ENCODE measurements at places on chromosomes 2 and 18.
A peak's percentile ranks its signal among the peaks of the same experiment; 100 is the strongest.

- no peak for DNase-seq
Observed at GRCh38 chr2:210913461-210913860, 357.1 kb downstream of the CPS1 start.

DNA sequence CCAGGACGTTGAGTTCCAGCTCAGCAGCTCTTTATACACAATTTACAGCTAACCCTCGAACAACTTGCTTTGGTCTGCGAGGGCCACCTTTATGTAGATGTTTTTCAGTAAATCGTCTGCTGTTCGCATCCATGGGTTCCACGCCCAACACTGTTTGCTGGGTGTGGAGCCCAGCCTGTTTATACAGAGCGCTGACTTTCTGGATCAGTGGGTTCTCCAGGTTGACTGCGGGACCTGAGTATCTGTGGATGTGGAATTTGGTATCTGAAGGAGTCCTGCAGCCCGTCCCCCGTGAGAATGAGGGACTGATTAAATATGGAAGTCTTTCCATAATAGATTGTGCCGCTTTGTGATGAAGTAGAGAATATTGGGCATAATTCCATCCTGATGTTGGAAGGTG is 2.9 kb downstream of the CTDP1 start:
- no peak for DNase-seq

GRCh38 chr2:156447761-156448160 is 11.6 kb downstream of the GPD2 start:
- DNase-seq = no peak

- no peak for DNase-seq
Observed at GRCh38 chr2:102041351-102041750, 49.6 kb downstream of the IL1R2 start.

DNA sequence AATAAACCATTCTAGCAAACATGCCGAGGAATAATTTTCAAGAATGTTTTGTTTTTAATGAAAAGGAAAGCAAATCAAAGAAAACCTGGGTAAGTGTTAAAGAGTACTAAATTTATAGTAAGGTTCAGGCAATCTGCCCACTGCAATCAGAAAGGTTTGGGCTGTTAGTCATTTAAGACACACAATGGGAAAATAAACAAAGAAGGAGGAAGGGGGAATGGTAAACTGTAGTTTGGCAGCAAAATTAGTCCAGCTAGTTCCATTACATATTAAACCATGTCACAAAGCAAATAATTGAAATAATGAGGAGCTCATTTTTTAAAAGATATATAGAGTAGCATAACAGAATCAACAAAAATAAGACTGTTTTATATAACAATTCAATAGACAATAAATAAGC is 87.5 kb upstream of the COPS8 start:
- no peak for DNase-seq

GRCh38 chr2:173059971-173060461 is 15.6 kb upstream of the MAP3K20 start:
- DNase-seq = no peak

DNA sequence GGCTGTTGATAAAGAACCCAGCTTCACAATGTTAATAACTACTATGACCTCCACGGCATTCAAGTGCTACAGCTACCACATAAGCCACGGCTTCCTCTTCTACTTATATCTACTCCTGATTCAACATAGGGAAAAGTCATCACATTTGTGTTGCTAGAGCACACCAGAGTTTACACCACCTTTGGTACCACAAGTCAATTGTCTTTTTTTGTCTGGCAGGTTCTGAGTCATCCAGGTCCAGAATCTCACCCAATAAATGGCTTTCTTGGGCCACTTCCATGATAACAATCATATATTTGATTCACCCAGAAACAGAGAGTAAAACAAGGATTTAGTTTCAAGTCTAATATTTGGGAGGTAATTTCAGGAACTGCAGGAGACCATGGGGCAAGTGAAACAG is 480.2 kb downstream of the TMX3 start:
- DNase-seq = no peak

DNA sequence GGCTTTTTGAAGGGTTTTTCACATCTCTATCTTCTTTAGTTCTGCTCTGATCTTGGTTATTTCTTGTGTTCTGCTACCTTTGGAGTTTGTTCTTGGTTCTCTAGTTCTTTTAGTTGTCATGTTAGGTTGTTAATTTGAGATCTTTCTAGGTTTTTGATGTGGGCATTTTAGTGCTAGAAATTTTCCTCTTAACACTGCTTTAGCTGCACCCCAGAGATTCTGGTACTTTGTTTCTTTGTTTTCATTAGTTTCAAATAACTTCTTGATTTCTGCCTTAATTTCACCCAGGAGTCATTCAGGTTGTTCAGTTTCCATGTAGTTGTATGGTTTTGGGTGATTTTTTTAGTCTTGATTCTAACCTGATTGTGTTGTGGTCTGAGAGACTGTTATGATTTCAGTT is 34.7 kb downstream of the AGPS start:
- no peak for DNase-seq

GRCh38 chr2:58842501-58843155 is 601.5 kb upstream of the FANCL start:
- no peak for DNase-seq

DNA sequence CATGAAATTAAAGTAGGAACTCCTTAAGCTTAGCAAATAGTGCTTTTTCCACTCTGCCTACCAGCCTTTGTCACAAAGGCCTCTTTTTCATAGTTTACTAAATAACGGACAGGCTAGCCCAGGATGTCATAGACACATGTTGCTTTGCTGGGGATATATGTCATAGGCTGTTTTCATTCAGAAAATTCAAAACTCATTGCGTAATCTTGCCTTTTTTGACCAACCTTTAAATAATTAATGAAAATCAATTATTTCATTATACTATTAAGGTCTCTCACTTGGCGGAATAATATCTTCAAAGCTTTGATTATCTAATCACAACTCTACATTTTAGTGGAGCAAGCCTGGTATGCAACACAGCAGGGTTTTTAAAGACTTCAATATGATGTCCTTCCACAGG is 1245.7 kb upstream of the LRRTM1 start:
- no peak for DNase-seq

GRCh38 chr2:186726938-186727337 is 33.1 kb downstream of the FAM171B start:
- no peak for DNase-seq

DNA sequence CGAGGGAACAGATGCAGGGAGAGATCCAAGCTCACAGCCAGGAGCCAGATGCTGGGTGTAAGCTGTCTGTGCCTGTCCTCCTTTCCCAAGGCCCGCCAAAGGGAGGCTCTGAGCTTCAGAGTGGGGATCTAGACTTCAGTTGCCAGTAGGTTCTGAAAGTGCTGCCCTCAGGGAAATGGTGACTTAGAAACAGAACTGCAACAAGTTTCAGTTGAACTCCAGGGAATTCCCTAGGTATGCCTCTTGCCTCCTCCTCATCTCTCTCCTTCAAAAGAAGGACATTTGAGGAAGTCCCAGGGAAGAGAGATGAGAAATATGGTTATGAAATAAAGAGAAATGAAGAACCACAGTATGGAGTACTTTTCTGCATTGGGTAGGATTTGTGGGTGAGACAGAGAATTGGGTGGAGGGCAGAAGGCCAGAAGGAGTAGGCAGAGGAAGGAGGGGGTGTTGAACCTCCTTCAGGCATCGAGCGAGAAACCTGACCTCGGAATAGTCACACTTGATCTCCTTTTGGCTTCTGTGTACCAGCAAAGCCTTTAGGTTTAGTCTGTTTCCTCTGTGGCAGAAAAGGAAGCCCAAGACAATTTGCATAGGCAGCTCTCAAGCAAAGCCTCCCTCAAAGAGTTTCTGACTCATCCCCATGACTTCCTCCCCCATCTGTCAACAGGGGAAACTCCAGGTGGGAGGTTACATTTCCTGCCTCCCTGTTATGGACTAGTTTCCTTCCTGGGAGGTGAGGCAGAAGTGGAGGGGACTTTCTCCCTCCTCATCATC is 45.7 kb downstream of the QPCT start:
- DNase-seq = peak; percentile 23

DNA sequence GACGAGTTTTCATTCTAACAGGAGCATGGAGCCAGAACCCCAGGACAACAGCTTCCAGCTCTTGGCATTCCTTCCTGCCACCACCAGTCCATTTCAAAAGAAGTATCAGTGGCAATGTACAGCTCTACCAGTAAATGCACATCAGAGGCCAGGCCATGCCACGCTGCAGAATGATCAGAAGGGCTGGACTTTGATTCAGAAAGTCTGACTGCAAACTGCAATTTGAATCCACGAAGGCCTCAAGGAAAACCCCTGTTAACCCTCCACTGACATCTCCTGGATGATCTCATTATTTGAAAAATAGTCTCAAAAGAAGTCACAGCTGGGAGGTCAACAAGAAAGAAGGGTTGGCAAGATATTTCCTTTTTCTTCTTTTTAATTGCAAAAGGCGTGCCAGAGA is 119.2 kb downstream of the MYO5B start:
- no peak for DNase-seq

- DNase-seq = no peak
Observed at GRCh38 chr2:49837561-49838293, 683.4 kb upstream of the FSHR start.

GRCh38 chr2:56210291-56210690 is 26.5 kb downstream of the CCDC85A start:
- no peak for DNase-seq

DNA sequence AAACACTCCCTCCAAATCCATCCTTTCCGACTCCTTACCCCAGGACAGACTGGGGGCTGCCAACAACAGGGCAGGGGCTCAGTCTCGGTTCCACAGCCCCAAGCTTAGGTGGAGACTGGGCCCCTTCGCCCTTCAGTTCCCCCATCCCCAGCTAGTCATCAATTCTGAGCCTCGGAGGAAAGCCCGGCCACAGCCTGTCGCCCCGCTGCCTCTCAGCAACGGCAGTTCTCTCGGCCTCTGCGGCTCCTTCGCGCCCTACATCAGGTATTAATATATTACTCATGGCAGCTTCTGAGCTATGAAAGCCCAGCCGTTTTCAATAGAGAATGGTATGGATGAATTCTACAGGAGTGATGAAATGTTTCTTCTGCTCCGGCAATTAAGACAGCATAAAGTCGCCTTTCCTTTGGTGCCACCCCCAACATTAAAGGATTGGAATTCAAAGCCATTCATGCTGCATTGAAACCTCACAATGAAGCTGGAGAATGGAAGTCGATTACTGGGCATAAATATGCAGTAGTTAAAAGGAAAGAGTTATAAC is 2.8 kb downstream of the HDAC4 start:
- DNase-seq = no peak

GRCh38 chr18:7668392-7668791 is 101.3 kb downstream of the PTPRM start:
- DNase-seq = no peak

GRCh38 chr18:59005262-59005661 is 134.4 kb upstream of the SEC11C start:
- no peak for DNase-seq

DNA sequence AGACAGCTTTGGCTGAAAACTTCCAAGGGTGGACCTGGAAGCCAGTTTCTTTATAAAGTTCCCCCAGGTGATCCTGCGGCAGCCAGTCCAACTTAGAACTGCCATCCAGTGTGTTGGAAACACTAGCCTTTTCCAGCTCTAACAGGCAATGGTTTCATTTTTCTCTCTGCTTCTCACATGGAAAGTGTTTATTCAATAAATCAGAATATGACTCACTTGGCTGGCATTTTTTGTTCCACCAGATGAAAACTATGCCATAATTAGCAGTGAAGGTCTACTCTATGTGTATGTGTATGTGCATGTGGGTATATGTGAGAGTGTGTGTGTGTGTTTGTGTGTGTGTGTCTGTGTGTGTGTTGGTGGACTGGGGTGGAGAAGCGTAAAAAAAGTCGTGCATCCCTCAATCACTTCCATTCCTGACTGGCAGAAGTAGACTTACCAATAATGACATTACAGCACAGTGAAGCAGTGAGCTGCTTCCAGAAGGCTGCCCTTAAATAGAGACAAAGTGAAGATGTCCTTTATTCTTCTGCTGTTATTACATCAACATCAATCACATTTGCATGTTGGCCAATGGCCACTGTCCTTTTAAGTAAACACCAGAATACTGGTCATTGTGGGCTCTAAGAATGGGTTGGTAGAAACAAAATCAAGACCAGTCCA is 90.9 kb upstream of the SETBP1 start:
- no peak for DNase-seq

DNA sequence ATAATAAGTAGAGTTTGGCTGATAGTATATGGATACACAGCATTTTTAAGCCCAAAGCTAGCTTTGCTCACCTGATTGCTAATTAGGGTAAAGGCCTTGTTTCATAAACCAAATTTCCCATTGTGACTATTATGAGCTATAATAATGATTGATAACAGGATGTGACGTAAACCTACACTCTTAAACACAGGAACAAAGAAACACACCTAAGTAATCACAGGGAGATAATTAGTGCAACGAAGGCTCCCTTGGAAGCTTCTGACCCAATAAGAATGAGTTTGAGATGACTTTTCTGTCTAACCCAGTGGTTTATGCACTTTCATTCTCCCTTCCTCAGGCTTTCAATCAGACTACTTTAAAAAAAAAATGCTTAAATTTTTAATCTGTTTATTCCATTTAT is 683.2 kb downstream of the SATB2 start:
- no peak for DNase-seq

DNA sequence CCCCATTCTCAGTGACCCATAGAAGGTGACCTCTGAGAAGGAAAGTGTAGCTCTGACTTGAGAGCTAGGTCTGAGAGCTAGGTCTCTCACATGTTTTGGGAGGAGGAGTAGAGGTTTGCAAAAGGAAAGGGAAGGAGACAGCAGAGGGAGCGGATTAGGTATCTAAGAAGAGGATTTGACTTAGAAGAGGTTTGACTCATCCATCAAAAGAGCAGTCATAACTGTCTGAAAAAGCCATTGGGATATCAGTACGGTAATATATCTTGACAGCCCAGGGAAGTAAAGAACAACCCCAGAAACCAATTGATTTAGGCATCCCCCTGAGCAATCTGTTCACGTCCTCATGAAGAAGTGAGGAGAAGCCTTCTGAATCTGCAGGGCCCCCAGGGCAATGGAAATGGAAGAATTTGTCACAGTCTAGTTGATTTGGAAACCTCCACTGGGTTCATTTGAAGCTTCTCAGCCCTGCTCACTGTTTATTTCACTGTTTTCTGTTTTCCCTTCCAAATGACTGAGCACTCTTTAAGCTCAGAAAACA is 19.3 kb downstream of the OXER1 start:
- no peak for DNase-seq

DNA sequence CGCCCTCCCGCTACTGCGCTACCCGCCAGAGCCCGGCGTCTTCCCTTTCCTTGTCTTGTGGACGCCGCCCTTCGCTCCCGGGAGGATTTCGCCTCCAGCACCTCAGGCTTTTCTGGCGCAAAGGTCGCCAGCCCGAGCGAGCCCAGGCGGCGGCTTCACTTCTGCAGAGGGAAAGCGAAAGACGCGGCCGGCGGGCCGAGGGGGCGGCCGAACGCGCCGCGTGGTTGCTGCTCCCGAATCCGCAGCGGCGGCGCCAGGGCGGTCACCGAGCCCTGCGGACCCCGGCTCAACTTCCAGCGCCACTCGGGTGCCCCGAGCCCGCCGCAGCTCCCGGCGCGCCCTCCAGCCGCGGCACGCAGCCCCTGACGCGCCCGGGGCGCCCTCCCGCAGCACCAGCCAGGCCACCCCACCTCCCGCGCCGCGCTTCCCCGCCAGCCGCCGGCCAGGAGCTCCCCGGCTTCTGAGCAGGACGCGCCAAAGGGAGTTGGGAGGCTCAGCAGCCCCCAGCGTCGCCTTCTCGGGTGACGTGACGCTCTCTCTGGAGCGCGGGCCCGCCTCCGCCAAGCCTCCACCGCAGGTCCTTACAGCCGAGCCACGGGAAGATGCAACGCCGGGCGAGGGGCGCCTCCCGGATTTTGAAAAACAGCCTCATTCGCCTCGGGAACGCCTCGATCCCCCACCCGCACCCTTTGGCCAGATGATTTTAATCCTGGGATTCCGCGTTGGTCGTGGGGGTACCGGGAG is 84.9 kb upstream of the EPB41L3 start:
- DNase-seq = no peak

- no peak for DNase-seq
Observed at GRCh38 chr2:150358468-150358807, 129.0 kb downstream of the RND3 start.

Data from stimulated activated CD4-positive, alpha-beta T cell treated with anti-CD3 and anti-CD28 coated beads, Interleukin-1b, Interleukin-23, amount 100 ng/mL, for 1 hour (primary cell).